ENCODE measurements at places on chromosomes 3 and 15. TPM values are rescaled to one million over a fixed set of nuclear protein-coding genes. Genes with fewer than 3 reads are reported as not detected.

DNA sequence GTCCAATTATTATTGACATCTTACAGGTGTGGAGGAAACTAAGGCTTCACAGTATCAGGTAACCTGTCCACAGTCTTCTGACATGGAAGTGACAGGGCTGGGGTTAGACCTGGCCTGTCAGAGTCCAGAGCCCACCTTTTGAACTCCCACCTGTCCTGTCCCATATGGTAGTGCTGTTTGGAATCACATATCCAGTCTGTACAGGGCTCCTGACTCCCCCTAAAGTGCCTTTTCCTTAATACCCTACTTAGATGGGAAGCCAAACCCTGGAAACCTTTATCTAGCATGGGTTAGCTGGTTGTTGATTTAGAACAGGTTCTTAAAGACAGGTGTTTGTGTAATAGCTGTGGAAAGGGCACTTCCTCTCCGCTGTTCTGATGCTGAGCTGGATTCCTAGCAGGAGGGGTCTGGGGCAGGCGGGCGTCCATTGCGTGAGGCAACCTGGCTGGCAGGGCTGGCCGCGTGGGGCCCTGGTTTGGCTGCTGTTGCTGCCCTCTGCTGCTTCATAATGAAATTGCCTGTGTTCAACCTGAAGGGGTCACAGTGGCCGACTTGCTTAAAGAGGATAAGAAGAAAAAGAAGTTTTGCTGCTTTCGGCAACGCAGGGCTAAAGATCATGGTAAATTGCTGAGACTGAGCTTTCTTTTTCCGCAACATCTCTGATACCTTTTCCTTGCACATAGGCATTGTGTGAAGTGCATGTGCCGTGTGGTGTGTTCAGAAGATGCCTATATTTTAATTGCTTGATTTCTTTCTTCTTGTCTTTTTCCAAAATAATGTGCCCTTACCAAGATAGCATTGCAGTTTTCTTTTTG is 136.2 kb downstream of the CHDH start:
- no peaks in the 10 kb centered on the region for H3K36me3 ChIP-seq
- no peak overlapping the region for H3K27ac ChIP-seq
- DNase-seq: peak; percentile 32
- no peaks in the 10 kb centered on the region for H3K27me3 ChIP-seq
- H3K4me1 ChIP-seq: peaks cover 3% of the 10 kb centered on the region

GRCh38 chr3:30332196-30333021 is 274.0 kb upstream of the TGFBR2 start:
- peaks cover 5% of the 10 kb centered on the region for H3K4me1 ChIP-seq
- no peak overlapping the region for H3K4me3 ChIP-seq
- H3K36me3 ChIP-seq: no peaks in the 10 kb centered on the region
- H3K27me3 ChIP-seq: no peaks in the 10 kb centered on the region
- H3K27ac ChIP-seq: no peak overlapping the region

GRCh38 chr3:136250903-136251460 is 842 bp downstream of the PCCB start:
- H3K4me3 ChIP-seq: peak overlapping the region; percentile 63
- peak overlapping the region; percentile 78 for H3K27ac ChIP-seq
- peaks cover 5% of the 10 kb centered on the region for H3K36me3 ChIP-seq
- H3K27me3 ChIP-seq: no peaks in the 10 kb centered on the region
- DNase-seq: peak; percentile 18
- H3K4me1 ChIP-seq: peaks cover 23% of the 10 kb centered on the region

- H3K27ac ChIP-seq: no peak overlapping the region
- peaks cover 16% of the 10 kb centered on the region for H3K4me1 ChIP-seq
- no peaks in the 10 kb centered on the region for H3K36me3 ChIP-seq
- no peaks in the 10 kb centered on the region for H3K27me3 ChIP-seq
- no peak overlapping the region for H3K4me3 ChIP-seq
Measured at GRCh38 chr3:71504250-71505036, 79.1 kb downstream of the FOXP1 start.

GRCh38 chr15:85639752-85640381 is 154.9 kb downstream of the KLHL25 start:
- H3K36me3 ChIP-seq: peaks cover 44% of the 10 kb centered on the region
- no peak overlapping the region for H3K4me3 ChIP-seq
- no peak for DNase-seq
- no peak overlapping the region for H3K27ac ChIP-seq
- H3K27me3 ChIP-seq: no peaks in the 10 kb centered on the region
- peaks cover 4% of the 10 kb centered on the region for H3K4me1 ChIP-seq

- DNase-seq: no peak
- H3K4me1 ChIP-seq: peaks cover 2% of the 10 kb centered on the region
- no peaks in the 10 kb centered on the region for H3K27me3 ChIP-seq
- H3K27ac ChIP-seq: no peak overlapping the region
- H3K36me3 ChIP-seq: no peaks in the 10 kb centered on the region
Measured at GRCh38 chr3:51353691-51354090, 31.4 kb upstream of the MANF start.

GRCh38 chr15:64634576-64635498 is 140.6 kb downstream of the RBPMS2 start:
- peak overlapping the region; percentile 22 for H3K4me3 ChIP-seq
- peak; percentile 10 for DNase-seq
- no peaks in the 10 kb centered on the region for H3K27me3 ChIP-seq
- no peaks in the 10 kb centered on the region for H3K36me3 ChIP-seq
- H3K27ac ChIP-seq: no peak overlapping the region
- peaks cover 71% of the 10 kb centered on the region for H3K4me1 ChIP-seq

HTR3E gene
- not detected for total RNA-seq

GOLGA6B gene
- 0.22 TPM for total RNA-seq

MAP6D1 gene
- 1.1 TPM for total RNA-seq

CYP1A2 gene
- total RNA-seq: not detected

ATP13A5 gene
- not detected for total RNA-seq
